Cardiac septum (tissue), 1 donor: ENCODE measurements at places on chromosomes 3 and 15. TPM values are rescaled to one million over a fixed set of nuclear protein-coding genes. Genes with fewer than 3 reads are reported as not detected.

Gene CYP1A1
- 0.30 TPM for total RNA-seq

Gene DOCK3
- 6.1 TPM for total RNA-seq

Gene SQOR
- total RNA-seq: 12.3 TPM

Gene GRM7
- total RNA-seq: not detected

Gene LRRFIP2
- 135 TPM for total RNA-seq

Gene EXD1
- not detected for total RNA-seq

Gene THSD4
- 116 TPM for total RNA-seq

Gene FOXB1
- not detected for total RNA-seq

Gene IDH2
- 455 TPM for total RNA-seq

Gene EAF1
- 10.3 TPM for total RNA-seq

Gene RTP4
- total RNA-seq: 0.94 TPM

Gene IL17RE
- total RNA-seq: 1.1 TPM

Gene GOLGA8R
- 4.7 TPM for total RNA-seq

Gene LMAN1L
- total RNA-seq: 7.9 TPM

Gene ANKRD34C
- 0.78 TPM for total RNA-seq

Gene CCK
- not detected for total RNA-seq

Gene EXOG
- 38.6 TPM for total RNA-seq

Gene TEX264
- total RNA-seq: 28.8 TPM

Gene PKM
- total RNA-seq: 984 TPM

Gene GMNC
- total RNA-seq: 0.19 TPM

Gene C3orf85
- not detected for total RNA-seq

Gene HEG1
- total RNA-seq: 151 TPM

Gene ISLR2
- total RNA-seq: 4.1 TPM

Gene UROC1
- not detected for total RNA-seq

Gene FBXO40
- 147 TPM for total RNA-seq

Gene EPHB1
- total RNA-seq: 1.1 TPM

Gene PCOLCE2
- total RNA-seq: 42.2 TPM

Gene SCAMP5
- 3.6 TPM for total RNA-seq

Gene SEMA3B
- 26.5 TPM for total RNA-seq

Gene IMPG2
- 0.38 TPM for total RNA-seq

Gene GLDN
- total RNA-seq: 20.6 TPM

Gene CAMK1
- 10.0 TPM for total RNA-seq

Gene PLIN1
- 3.9 TPM for total RNA-seq

Gene REC114
- not detected for total RNA-seq

Gene DPPA4
- not detected for total RNA-seq

Gene SLC22A13
- total RNA-seq: 0.22 TPM

Gene ERC2
- total RNA-seq: 6.2 TPM

Gene FETUB
- not detected for total RNA-seq

Gene CNTN6
- total RNA-seq: 0.16 TPM

Gene DHX36
- total RNA-seq: 43.3 TPM

Gene ISLR
- total RNA-seq: 16.2 TPM

Gene OR5K4
- not detected for total RNA-seq

Gene TRMT10C
- total RNA-seq: 19.1 TPM

Gene CPA3
- total RNA-seq: 1.9 TPM

Gene SEMA4B
- 21.2 TPM for total RNA-seq

Gene GOLGA8Q
- 1.1 TPM for total RNA-seq

Gene NEK10
- total RNA-seq: 3.3 TPM

Gene EPB42
- total RNA-seq: 0.38 TPM

Gene RPUSD2
- total RNA-seq: 8.7 TPM

Gene SPATA12
- not detected for total RNA-seq

Gene GOLGA6B
- total RNA-seq: not detected

Gene ACAN
- total RNA-seq: 1.9 TPM

Gene CNBP
- 458 TPM for total RNA-seq
